ENCODE measurements at places on chromosomes 16 and 17.
A peak's percentile ranks its signal among the peaks of the same experiment; 100 is the strongest.

GRCh38 chr17:41559548-41559947, 12.3 kb downstream of the KRT9 start:
- DNase-seq: no peak

GRCh38 chr17:30369995-30370394, 8.7 kb upstream of the CPD start:
- no peak for DNase-seq

GRCh38 chr17:15944759-15945526, at the start of gene ADORA2B:
Gene ADORA2B (plus strand): TSS chr17:15945130. CDS start chr17:15945249, 119 bp downstream.
- DNase-seq: peak; percentile 38

DNA sequence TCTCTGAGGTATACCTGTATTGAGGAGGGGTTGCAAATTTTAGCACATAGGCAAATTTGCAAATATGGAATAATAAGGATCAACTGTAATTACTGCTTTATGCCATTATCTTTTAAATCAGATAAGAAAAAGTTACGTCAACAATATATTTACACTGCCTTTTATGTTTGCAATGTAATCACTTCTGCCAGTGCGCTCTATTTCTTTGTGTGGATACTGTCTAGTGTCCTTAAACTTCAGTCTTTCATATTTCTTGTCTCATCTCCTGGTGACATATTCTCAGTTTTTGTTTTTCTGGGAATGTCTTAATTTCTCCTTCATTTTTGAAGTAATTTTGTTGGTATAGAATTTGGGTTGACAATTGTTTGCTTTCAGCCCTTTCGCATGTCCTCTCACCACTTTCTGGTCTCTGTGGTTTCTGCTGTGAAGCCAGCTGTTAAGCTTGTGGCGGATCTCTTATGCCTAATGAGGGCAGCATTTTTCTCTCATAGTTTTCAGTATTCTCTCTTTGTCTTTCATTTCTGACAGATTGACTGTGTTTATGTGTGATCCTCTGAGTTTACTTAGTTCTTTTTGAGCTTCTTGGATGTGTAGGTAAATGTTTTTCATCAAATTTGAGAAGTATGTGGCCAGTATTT, 37.6 kb upstream of the ABCC11 start:
- DNase-seq: no peak

GRCh38 chr17:214881-215331, 33.5 kb upstream of the DOC2B start:
- no peak for DNase-seq

DNA sequence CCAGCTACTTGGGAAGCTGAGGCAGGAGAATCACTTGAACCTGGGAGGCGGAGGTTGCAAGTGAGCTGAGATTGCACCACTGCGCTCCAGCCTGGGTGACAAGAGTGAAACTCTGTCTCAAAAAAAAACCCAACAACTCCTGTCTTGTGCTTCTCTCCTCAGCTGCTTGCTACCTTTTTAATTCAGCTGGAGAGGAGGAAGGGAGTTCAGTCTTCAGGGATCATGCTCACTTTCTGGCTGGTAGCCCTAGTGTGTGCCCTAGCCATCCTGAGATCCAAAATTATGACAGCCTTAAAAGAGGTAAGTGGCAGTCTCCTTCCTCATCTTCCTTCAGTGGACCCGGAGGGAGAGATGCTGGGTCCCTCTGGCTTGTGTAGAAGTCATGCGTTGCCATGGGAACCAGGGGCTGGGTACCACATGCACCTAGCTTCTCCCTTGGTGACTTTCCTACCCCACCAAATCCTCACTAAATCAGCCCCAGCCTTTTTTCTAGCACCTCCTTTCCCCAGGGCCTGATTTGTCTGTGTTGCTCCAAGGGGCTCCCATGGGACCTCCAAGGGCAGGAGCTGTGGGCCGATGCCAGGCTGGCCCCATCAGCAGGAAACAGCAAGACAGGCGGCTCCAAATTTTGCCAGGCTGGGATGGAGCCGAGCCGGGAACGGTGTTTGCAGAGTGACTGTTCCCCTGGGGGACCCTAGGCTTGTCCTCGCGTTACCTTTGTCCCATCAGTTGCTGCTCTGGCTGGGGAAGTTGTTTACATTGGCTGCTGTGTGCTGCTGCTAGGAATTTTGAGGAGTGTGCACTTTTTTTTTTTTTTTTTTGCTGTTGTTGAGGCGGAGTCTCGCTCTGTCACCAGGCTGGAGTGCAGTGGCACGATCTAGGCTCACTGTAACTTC, 65.2 kb downstream of the ABCC1 start:
- DNase-seq: no peak

- no peak for DNase-seq
These were observed 38.0 kb upstream of the NOL11 start for GRCh38 chr17:67679721-67680120.

DNA sequence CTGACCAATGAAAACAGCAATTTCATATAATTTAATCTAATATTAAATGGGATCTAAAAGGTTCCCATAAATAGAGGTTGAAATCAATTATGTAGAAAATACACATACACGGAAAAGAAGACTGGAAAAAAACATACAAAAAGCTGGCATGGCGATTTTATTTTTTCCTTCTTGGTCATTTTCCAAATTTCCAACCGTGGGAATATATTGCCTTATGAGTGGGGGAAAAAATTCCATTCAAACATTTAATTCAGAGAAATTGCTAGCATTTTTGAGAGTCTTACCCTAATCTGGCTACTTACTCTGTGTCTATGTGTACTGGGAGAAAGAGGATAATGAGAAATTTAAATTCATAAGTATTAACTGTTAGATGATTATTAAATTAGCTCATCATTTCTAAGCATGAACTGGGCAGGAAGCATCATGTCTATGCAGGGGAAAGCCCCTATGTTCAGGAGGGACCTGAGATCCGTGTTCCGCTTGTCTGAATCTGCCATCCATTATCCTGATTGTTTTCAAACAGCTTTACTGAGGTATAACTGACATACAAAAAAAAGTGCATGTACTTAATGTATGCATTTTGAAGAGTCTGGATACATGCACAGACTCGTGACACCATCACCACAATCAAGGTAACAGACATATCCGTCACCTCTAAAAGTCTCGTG, 145.2 kb downstream of the XYLT1 start:
- DNase-seq: no peak

DNA sequence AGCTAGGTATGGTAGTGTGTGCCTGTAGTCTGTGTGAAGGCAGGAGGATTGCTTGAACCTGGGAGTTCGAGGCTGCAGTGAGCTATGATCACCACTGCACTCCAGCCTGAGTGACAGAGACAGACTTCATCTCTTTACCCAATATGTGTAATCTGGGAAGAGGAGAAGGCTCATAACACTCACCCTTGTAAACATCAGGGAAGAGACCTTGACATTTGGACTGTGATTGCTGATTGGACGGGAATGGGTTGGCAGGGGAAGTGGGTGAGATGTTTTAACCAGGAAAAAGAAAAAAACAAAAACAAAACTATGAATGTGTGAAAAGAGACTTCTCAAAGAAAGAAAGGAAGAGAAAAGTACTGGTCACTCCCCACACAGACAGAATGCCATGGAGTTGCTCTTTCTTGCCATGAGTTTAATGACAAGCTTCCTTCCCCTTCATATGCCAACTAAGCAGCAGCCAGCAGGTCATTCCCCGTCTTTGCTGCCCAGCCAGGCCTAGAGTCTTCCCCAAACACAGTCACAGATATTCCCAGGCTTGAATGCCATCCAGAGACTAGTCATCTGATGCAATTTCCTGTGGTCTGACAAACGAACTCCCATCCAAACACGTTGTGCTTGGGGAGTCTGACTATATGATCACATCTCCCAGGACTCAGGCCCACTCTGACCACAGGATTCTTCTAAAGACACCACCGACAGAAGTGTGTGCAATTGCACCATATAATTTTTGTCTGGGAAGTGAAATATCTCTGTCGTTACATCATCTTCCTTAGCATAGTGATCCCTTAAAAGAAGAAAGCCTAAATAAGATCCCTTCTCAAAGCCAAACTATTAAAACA, 3.6 kb upstream of the XAF1 start:
- DNase-seq: no peak

DNA sequence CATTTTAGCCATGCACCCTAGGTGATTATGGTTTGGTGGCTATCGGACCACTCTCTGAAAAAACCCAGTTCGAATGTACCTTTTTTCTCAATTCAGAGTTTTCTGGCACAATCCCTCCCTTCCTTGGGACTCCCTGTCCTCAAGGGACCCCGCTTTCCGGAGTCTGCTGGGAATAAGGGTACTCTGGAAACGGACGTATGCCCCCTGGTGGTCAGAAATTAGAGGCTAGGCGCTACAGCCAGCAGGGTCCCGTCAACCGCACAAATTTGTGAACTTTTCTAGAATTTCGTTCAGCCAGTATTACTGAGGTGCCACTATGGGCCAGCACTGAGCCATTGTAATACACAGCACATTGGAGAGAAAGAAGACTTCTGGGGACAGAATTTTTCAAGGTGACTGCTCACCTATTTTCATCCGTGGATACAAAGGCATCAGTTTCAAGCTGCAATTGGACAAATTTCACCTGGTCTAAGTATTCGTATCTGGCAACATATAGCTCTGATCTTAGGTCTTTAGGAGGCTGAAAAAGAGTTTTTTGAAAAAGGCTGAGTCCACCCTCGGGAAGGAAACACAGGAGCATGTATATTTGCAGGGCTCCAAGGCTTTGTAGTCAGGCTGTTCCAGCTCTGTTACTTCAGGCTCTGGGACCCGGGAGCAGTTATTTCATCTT, 27.1 kb upstream of the CRYBA1 start:
- peak; percentile 47 for DNase-seq

DNA sequence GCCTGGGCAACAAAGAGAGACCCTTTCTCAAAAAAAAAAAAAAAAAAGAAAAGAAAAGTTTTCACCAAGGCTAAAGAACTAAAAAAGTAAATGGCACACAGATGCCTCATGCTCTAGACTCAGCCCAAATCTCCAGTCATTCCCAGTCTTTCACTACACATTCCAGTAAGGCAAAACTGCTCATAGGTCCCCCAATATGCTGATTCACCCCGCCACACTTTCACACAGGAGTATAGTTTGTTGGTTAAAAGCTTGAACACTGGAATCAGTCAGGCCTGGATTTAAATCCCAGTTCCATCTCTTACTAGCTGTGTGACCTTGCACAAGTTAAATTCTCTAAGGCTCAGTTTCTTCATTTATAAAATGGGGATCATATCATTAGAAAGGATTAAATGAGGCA, 1.9 kb downstream of the PIGS start:
- DNase-seq: no peak

GRCh38 chr17:67569015-67569451, 148.7 kb upstream of the NOL11 start:
- DNase-seq: no peak

Measured in stimulated activated CD4-positive, alpha-beta T cell treated with anti-CD3 and anti-CD28 coated beads, Interleukin-15, amount 100 ng/mL, for 1 hour (primary cell).